ENCODE measurements at places on chromosomes 4 and X.

DNA sequence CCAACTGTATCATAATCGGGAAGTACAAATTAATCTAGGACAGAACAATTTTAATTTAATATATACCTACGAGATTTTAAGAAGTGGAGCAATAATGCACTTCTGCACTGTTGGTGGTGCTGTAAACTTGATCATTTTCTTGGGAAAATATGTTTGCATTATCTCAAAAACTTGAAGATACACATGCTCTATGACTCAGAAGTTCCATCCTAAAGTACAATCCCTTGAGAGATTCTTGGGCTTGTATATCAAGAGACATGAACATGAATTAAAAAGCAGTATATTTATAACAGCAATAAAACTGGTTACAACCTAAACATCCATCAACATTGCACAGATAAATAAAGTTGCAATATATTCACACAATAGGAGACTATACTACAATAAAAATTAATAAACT lies 168.8 kb downstream of the CLCN4 start:
- no peak for DNase-seq

GRCh38 chr4:176002007-176002613 lies 63.5 kb upstream of the WDR17 start:
- DNase-seq = no peak

DNA sequence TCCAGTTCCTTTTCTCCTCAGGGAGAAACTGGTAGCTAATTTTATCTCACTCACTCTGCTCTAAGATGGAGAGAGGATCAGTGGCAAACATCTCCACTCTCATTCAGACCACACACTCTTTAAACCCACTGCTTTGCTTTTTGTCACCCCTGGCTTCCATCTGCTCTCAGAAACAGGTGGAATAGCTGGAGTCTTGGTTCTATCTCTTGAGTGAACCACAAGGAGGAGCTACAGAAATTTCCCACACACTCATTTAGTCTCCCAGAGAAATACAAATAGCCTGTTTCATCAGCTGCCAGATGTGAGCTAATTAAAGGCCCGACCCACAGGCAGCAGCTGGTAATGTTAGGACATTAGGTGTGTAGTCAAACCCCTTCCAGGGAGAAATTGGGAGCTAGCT lies 96.6 kb downstream of the STPG2 start:
- no peak for DNase-seq

DNA sequence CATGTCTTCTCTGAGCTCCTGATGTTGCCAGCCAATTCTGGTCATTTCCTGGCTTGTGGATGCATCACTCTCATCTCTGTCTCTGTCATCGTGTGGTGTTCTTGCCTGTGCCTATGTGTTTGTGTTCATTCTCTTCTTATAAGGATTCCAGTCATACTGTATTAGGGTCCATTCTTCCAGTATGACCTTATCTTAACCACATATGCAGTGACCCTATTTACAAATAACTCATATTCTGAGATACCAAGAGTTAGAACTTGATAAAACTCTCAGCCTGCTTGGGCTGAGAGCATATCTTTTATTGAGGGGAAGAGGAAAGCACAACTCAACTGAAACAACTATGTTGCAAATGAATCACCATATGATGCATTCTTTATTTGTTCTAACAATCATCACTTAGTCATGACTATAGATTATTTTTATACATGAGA lies 189.0 kb upstream of the ANXA10 start:
- DNase-seq = no peak

- DNase-seq = no peak
Measured at GRCh38 chrX:45385757-45386156, 185.1 kb upstream of the DIPK2B start.

DNA sequence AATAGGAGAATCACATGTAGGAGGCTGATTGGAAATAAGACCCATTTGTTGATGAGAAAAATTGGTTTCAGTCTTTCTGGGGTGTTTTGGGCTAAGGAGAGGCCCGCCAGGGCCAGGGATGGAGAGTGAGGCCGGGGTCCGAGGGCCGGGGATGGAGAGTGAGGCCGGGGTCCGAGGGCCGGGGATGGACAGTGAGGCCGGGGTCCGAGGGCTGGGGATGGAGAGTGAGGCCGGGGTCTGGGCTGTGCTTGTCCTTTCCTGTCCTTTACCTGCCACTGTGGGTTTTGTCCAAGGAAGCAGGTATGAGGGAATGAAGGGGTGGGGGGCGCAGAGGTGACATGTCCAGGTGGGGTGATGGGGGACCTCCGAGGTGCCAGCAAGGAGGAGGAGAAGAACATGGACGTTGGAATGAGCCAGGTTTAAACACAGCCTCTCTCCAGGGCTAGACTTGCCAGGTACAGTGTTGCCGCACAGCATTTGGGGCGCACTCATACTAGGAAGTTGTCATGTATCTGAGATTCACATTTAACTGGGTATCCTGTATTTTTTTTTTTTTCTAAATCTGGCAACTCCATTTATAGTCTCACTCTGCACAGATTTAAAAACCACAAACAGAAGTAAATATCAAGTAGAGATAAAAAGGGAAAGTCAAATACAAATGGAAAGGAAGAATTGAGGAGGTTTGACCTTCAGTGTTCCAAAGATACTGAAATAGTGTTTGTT lies 8.8 kb downstream of the RGS12 start:
- no peak for DNase-seq

DNA sequence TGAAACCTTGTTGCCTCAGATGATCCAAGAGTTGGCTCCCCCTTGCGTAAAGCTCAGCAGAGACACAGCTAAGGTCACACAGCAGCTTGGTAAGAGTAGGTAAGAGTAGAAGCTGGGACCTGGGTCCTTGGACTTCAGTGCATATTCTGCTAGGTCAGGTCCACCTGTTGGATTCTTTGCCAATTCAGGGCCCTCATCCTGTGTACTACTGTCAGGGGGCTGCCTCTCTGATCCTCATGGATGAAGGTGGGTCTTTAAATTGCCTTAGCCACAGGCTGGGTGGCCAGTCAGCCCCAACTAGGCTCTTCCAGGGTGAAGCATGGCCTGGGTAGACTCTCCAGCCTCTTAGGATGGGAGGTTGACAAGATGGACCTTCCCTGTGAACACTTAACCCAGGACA lies 155.8 kb downstream of the AMMECR1 start:
- no peak for DNase-seq

- no peak for DNase-seq
Measured at GRCh38 chrX:22424122-22424915, 151.6 kb downstream of the CBLL2 start.

GRCh38 chrX:47177079-47177478 lies 16.6 kb upstream of the UBA1 start:
- DNase-seq = no peak

DNA sequence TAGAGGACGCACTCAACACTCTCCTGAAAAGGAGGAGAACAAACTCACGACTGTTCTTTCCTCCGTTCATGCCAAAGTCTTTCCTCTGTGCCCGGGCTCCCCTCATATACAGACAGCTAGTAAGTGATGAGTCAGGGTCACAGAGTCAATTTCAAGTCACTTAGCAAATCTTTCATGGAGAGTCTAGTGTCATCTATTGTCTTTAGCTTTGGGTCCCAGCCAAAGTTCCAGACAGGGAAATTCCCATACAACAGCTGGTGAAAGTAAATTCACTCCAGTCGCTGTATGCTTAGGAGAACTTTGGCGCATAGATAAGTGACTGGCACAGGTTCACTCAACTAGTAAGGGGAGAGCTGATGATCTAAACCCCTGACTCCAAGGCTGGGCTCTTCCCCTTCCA lies 226.5 kb downstream of the MID1 start:
- no peak for DNase-seq

GRCh38 chr4:67700116-67700737 lies 728 bp downstream of the UBA6 start:
- DNase-seq = no peak

- no peak for DNase-seq
Measured at GRCh38 chr4:129314781-129315180, 218.8 kb downstream of the C4orf33 start.

DNA sequence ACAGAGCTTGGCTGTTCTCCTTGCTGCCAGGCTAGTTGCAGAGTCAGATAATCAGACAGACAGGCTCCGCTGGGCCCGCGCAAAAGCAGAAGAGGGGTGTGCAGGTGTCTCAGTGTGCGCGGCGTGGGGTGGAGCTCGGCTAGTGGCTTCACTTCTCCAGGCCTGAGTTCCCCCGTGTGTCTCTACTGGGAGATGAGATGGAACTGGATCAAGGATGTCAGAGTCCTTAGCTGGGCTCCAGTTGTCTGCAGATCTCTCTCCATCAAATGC lies 21.1 kb downstream of the HTRA3 start:
- DNase-seq = no peak

DNA sequence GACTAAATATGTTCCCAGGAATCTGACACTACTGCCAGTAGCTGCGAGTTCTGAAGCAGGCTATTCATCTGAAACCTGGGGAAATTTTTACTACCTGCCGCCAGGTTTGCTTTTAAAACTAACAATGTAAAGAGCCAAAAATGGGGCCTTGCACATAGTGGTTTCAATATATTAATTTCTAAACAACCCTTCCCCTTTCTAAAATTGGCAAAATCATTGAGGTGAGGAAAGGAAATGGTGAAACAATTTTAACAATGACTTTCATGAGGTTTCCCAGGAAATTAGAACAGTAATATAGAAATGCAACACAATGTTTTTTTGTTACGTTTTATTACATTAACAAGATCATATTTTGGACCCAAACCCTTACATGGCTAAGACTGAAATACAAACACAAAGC lies 21.3 kb downstream of the FANCB start:
- DNase-seq = no peak

DNA sequence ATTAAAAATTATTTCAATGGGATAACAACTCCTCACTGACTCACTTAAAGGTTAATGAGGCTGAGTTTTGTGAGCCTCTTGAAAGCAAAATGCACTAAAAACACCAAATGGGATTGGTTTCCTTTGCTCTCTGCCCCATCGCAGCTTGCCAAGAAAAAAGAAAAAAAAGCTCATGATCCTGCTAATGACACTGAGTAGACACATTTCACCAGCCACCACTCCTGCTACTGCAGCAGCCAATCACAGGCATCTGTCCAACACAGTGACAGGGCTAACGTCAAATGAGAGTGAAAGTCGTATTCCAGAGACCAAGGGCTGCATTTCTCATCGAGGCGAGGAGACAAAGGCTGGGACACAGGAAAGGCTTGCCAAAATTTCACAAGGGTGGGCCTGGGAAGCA lies 5.2 kb downstream of the APBB2 start:
- no peak for DNase-seq

- DNase-seq = no peak
Measured at GRCh38 chrX:55005256-55005655, 5.1 kb downstream of the APEX2 start.

GRCh38 chr4:132312521-132312920 lies 836.6 kb upstream of the PCDH10 start:
- no peak for DNase-seq

DNA sequence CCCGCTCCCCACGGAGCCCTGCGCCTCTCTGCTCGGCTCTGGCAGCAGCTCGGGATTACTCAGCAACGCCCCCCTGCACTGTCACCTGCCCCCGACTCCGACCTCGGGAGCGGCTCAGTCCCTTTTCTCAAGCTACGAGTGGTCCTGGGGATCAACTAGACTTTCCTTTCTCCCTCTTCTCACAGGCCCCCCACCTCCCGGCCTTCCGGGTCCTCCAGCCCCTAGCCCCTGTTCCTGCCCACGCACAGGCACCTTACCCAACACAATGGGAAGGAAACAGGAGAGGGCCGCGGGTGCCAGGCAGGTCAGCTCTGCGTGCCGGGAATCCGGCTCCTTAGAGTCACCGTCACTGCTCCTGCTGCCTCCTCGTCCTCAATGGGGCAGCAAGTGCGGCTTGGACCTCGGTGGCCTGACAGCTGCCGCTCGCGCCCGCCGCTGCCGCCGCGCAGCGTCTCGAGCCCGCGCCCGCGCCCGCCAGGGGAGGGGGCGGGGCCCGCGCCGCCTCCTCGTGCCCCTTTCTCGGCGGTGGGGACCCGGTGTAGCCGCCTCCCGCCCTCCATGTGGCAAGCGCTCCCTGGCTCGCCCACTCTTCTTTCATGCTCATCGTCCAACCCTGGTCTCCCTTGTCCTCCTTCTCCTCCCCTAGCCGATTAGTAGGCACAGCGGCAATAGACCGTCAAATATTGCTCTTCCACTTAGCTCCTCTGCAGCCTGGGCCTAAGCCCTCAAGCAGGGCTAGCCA lies at the start of gene RAB9B:
Gene RAB9B (minus strand): TSS at position 455 of the 742 bp plus-strand sequence. CDS start 6,473 bp downstream, outside the sequence.
- DNase-seq = peak; percentile 47

DNA sequence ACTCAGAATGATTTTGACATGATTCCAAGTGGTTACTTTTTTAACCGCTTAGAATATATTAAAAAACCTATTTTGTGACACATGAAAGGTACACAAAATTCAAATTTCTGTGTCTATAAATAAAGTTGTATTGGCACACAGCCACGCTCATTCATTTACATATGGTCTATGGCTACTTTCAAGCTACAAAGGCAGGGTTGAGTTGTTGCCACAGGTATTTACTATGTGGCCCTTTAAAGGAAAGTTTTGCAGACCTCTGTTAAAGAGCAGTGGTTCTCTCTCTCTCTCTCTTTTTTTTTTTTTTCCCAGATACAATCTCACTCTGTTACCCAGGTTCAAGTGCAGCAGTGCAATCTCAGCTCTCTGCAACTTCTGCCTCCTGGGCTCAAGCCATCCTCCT lies 23.0 kb downstream of the GPM6B start:
- no peak for DNase-seq

GRCh38 chr4:187204389-187204918 lies 480.8 kb upstream of the FAT1 start:
- DNase-seq = no peak

DNA sequence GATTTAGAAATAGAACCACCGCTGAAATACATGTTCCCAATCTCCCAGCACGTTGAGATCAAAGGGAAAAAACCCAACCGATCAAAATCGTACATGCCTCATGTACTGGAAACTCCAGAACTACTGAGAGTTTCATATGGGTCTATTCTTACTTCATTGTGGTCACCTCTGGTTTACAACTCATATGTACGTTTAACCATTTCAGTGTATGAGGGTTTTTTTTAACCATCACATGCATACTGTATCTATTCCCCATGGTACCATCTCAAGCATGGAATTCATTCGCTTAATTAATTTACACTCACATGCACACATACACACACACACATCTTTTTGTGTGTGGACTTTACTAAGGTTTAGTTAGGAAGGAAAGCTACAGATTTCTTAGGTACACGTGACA lies 46.0 kb upstream of the CLNK start:
- DNase-seq = no peak

DNA sequence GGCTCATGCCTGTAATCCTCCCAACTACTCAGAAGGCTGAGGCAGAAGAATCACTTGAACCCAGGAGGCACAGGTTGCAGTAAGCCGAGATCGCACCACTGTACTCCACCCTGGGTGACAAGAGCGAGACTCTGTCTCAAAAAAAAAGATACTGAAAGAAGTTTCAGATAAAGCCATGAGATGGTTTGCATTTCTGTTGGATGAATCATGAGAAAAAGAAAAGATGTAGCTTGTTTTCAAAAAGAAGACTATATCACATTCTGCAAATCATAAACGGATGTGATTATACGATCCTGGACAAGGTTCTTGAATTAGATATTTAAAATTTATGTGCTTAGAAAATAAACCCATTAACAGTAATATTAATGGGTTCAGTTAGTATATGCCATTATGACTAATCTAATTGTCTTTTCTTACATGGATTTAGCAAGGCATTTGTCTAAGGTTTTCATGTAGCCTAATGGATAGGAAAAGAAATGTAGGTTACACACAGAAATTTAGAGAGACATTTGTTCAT lies 345.9 kb downstream of the SLC7A11 start:
- no peak for DNase-seq

GRCh38 chr4:121701263-121701662 lies 4.5 kb upstream of the ANXA5 start:
- no peak for DNase-seq
